ENCODE measurements at places on chromosomes 11 and 22. TPM values are rescaled to one million over a fixed set of nuclear protein-coding genes. Genes with fewer than 3 reads are reported as not detected.
A peak's percentile ranks its signal among the peaks of the same experiment; 100 is the strongest.

- DNase-seq, result no peak
Observed at GRCh38 chr11:102592634-102593581, 32.2 kb downstream of the MMP20 start.

DNA sequence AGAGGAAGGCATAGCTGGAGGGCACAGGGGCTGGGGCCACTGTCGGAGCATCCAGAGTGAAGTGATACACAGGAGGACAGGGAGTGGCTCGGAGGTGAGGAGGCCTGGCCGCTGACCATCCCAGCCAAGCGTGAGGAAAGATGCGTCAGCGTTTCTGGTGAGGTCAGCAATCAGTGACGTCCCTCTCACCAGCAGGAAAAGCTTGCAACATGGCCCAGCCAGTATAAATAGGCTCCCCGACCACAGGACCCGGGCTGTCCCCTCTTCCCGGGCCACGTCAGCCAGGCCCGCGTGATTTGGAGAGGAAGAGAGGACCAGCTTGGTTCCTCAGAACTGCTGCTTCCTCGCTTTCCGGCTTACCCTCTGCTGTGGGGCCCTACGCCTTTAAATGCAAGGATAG is 4.2 kb upstream of the OSM start:
- DNase-seq, result peak; percentile 90

The LRRN4CL gene
- 3.4 TPM for total RNA-seq

DNA sequence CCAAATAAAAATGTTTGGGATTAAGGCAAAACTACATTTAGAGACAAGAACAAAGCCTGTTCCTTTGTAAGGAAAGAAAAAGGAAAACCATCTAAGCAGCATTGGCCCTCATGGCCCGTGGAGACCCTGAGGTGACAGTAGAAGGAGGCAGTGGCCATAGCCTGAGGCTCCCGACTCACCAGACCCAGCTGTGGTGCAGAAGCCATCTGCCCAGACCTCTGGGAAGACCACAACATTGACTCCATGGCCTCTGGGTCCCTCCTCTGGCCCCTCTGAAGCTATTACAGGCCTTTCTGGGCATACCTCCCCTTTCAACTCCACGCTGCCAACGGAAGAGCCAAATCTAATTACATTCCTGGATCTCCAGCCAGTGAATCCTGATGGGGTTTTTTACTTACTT is 6.4 kb downstream of the PRAME start:
- no peak for DNase-seq

DNA sequence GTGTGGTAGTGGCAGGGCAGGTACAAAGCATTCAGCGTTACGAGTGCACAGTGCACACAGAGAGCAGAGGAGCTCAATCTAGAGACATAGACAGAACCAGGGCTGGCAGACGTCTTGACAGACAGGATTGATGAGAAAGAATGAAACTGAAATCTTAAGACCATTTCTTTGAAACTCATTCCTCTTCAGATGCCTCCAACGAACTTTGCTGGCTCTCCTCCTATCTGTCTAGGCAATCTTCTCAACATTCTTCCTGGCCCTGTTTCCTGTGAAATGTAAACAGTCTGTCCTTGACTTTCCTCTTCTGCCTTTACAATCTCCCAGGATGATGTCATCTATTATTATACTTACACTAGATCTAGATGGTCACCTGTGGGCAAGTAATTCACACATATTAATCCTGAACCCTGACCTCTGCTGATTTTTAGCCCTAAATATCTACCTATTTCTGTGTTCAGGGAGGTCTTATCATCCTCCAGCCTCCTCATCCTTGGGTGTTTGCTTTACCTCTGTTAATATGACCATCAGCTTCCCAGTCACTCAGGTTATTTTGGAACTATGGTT is 119.5 kb downstream of the ENTHD1 start:
- DNase-seq, result no peak

All from lower lobe of right lung (tissue), 2 donors.